ENCODE measurements at places on chromosomes 4 and X.

DNA sequence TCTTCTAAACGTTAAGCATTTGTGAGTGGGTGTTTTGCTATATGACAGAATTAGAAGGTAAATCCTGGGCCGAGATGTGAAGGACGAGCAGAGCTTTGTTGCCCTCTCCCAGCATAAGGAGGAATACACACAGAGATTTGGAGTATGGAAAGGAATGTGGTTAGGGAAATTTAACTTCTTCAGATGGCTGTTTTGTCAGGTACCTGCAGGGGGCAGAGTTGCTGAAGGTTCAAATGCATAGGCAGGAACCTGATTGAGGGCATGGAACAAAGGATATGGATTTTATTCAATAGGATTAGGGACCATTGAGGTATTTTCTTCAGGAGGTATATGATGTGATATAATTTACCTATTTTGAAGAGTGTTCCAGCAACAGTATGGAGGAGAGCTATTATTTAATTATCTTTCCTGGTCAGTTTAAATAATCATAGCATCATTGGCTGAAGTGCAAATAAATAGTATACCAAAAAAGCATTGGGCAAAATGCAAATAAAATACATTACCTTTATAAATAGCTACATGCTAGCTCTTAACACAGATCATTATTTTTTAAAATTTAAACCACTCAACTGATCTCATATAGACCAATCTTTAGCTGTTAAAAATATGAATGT is 143.6 kb downstream of the SLIT2 start:
- DNase-seq: peak; percentile 7

DNA sequence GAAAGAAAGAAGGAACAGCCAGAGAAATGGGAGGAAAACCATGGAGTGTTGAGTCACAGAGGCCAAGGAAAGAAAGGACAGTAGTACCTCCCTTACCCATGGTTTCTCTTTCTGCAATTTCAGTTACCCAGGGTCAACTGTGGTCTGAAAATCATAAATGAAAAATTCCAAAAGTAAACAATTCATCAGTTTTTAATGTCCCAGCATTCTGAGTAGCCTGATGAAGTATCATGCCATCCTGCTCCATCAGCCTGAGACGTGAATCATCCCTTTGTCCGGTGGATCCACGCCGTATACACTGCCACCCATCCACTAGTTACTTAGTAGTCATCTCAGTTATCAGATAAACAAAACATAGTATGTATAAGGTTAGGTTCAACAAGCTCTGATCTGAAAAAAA is 114.2 kb downstream of the COMMD8 start:
- no peak for DNase-seq

GRCh38 chr4:173546776-173547175 is 16.7 kb upstream of the HAND2 start:
- DNase-seq: no peak

DNA sequence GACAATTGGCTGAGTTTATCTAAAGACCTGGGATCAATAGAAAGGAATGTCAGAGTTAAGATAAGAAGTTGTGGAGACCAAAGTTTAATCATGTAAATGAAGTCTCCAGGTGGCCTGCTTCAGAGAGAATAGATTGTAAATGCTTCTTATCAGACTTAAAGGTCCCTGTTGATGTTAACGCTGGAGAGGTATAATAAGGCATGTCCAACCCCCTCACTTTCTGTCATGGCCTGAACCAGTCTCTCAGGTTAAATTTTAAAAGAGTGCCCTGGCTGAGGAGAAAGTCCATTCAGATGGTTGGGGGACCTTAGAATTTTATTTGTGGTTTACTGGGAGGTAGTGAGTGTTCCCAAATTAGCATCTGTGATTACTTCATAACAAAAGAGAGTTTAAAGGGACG is 86.7 kb downstream of the AKAP4 start:
- DNase-seq: no peak

- no peak for DNase-seq
Measured at GRCh38 chrX:31893525-31893924, 821.7 kb upstream of the FTHL17 start.

DNA sequence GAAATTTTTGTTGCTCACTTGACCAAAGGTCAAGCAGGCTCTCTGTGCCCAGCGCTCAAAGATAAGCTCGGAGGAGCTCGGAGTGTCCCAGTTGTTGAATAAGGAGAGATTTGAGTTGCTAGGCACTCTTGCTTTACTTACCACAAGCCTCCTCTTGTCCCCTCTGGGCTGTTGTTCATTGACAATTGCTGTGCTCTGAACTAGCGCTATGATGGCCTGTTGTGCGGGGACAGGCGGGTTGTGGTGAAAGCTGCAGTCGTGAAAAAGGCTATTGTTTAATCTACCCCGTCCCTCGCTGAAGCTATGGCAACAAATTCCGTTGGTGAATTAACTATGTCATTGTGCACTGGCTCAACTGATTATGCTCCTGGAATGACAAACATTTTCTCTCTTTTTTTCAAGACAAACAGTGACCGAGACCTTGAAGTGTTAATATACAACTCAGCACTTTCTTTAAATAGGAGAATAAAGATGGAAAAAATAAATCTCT is 21.0 kb upstream of the POLA1 start:
- DNase-seq: no peak

DNA sequence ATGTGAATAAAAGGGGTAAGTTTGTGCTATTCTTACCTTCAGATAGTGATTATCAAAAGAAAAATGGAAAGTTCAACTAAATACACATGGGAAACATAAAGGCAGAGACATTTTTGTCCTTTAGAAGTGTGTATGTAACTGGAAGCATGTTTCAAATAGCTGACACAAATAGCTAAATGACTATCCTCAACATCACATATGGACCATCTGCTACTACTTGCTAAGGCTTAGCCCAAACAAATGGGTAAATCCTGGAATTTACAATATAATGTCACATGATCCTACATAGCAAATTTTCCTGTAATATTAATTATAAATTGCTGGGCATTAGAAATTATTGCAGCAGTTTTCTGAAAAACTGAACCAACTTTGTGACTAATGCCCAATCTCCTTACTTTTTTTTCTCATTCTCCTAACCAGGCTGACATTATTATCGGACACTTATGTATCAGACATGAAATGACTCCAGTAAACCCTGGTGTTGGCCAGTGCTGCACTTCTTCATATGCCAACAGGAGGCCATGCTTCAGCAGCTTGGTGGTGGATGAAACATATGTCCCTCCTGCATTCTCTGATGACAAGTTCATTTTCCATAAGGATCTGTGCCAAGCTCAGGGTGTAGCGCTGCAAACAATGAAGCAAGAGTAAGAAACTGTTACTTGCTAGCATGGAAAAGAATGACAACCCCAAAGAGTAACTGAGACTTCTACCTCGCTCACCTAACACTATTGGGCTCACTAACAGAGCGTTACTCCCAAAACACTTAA is 16.1 kb downstream of the AFP start:
- DNase-seq: no peak
